ENCODE measurements at places on chromosomes 1 and 21.

- peak; percentile 21 for DNase-seq
These were observed 780 bp downstream of the YTHDF2 start for GRCh38 chr1:28737307-28738132.

GRCh38 chr1:10553118-10553517 lies 78.4 kb downstream of the PEX14 start:
- no peak for DNase-seq

DNA sequence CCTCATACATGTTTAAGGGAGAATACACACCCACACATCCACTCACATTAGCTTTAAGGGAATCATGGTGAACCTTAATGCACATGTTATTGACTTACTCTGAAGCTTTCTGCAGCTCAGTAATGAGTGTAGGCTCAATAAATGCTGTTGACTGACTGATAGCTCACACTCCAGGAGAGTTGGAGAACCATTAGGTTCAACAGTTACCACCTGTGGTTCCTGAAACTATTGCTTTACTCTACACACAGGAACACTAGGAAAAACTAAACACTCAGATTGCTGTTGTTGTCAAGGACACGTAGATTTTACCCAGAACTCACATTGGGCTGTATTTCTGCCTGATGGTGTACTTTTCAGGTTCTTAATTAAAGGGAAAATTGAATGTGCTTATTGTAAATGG lies 37.3 kb downstream of the ZC3H11B start:
- no peak for DNase-seq

GRCh38 chr1:84225646-84226045 lies 75.9 kb upstream of the SAMD13 start:
- no peak for DNase-seq

- DNase-seq: no peak
These were observed 85.5 kb downstream of the RAB3GAP2 start for GRCh38 chr1:220186752-220187151.

- DNase-seq: no peak
These were observed 32.3 kb upstream of the SPAG17 start for GRCh38 chr1:118217141-118217838.

DNA sequence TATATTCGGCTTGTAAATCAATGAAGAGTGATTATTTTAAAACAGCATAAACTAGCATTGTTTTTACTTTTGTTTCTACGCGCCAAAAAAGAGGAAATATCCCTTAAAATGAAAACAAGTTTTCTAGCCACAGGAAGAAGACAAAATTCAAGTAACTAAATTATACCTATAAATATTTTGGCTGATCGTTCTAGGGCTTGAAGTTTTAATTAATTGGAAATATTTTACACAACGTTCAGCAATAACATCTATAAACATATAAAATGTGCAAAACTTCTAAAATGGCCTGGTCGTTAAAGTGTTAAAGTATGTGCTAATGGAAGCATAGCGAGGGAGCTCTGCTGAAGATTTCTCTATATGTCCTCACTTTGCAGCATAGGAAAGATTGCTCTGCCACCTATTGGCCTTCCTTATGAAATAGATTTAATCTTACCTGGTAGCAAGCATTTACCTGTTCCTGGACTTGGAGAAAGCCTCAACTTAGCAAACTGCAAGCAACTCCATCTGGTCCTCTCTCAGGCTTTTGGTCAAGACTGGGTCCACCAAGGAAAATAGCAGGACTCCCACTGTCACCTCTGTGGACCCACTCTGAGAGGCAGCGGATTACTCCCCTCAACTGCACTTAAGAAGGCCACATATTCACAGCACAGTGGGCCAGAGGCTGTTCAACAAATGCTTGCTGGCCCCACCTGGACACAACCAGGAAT lies 351.3 kb upstream of the RUNX1 start:
- peak; percentile 0 for DNase-seq

- DNase-seq: no peak
These were observed 14.4 kb downstream of the TMPRSS3 start for GRCh38 chr21:42381347-42381984.

DNA sequence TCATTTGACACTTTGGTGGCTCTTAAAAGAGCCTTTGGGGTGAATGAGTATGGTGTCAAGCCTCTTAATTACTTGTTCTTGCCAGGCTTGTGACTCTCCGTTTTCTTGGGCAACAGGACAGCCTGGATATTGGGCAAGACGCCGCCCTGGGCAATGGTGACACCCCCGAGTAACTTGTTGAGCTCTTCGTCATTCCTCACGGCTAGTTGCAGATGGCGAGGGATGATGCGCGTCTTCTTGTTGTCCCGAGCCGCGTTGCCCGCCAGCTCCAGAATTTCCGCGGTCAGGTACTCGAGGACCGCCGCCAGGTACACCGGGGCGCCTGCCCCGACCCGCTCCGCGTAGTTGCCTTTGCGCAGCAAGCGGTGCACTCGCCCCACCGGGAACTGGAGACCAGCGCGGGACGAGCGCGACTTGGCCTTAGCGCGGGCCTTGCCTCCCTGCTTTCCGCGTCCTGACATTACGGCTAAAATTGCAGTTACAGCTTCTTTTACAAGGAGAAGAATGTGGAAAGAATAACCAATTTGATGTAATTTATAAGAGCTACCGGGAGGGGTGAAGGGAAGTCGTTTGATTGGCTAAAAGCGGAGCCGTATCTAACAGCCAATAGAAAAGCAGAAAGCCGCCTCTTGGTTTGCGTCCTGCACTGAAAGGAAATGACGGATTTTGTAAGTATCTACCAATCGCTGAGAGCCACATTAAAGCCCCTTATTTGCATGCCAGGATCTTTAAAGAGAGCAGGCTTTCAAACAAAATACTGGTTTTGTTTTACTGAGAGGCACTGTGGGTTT lies 11.7 kb upstream of the BOLA1 start:
- peak; percentile 27 for DNase-seq

DNA sequence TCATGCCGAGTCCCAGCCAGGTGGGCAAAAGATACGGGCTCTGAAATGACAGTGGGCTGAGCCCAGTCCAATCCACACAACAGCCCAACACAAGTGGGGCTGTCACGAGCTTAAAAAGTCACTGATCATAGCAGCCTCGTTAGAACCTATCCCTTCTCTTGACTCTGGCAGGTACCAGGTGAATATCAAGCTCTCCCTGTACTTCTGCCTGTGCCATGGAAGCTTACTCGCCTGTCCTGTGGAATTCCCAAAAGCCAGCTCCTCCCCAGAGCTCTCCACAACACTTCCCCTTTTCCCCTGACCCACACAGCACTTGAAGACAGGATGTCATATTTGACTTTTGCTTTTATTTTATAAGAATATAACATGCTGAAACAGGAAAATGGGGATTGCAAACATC lies 5.9 kb downstream of the RGS16 start:
- no peak for DNase-seq

DNA sequence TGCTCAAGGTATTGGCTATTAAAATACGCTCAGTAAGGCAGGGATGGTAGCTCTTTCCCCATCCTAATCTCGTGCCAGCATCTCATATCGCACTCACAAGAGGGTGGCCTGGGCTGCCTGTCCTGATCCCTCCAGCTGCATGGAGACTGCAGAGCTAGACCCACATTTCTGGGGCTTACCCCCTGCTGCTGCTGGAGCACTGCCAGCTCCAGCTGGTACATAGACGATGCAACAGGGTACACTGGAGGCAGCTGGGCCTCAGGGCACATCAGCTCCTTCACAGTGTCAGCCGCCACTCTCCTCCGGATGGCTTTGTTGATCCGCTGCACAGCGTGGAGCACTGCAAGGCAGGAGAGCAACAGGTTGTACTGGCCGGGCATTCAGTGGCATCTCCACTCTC lies 16.0 kb downstream of the IQGAP3 start:
- no peak for DNase-seq

DNA sequence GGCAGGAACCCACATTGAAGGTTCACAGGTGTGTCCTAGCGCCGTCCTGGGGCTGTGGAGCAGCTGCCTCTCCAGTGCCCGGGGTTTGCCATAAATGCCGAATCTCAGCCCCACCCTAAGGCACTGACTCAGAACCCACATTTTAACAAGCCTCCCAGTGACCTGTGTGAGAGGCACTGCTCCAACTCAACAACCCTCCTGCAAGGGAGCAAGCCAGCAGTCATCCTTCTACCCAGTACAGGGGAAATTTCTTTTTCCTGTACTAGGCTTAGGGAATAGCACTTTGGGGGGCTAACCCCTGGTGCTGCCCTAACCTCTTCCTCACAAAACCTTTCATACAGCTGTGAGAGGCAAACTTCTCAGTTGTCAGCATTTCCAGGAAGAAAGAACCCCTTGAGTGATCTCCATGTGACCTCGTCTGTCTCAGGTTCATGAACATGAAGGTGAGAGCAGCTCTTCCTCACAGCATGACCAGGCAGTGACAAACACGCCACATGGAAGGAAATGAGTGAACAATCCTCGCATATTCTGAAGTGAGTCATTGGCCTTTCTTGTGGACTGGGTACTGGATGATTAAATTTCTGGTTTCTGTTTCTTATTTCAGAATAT lies 11.4 kb upstream of the BCAR3 start:
- DNase-seq: no peak

- no peak for DNase-seq
These were observed 76.5 kb downstream of the ZNF281 start for GRCh38 chr1:200333329-200333728.

- DNase-seq: no peak
These were observed 3.4 kb upstream of the HRNR start for GRCh38 chr1:152227310-152227928.

DNA sequence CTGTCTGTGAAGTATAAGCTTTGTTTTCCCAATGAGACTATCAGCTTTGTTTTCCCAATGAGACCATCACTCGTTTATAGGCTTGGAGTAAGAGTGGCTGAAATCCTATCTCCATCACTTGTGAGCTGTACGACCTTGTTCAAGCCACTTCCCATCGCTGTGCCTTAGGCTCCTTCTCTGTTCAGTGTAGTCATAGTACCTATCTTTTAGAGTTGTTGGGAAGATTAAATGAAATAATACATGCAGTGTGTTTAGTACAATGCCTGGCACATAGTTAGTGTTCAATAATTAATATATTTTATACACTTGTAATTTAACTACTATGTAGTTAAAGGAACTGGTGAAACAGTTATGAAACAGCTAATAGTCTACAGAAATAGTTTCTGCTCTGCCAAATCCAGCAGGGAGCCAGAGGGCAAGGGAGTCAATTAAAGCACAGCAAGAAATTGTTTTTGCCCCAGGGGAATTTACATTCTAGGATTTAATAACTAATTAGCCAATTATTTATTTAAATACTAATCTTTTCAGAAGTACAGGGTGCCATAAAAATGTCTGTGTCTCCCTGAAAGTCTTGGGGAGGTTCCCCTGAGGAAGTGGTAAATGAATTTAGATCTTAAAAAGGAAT lies 139.3 kb upstream of the HMCN1 start:
- DNase-seq: no peak

- no peak for DNase-seq
These were observed at the start of gene ARHGEF11 for GRCh38 chr1:157045250-157046218. TSS of gene ARHGEF11 (minus strand) at chr1:157045742. CDS start at chr1:157044330, 1,412 bp downstream.

GRCh38 chr1:43832255-43832654 lies 101.3 kb upstream of the ARTN start:
- no peak for DNase-seq

- DNase-seq: no peak
These were observed 188.9 kb upstream of the EDN2 start for GRCh38 chr1:41673378-41673777.

DNA sequence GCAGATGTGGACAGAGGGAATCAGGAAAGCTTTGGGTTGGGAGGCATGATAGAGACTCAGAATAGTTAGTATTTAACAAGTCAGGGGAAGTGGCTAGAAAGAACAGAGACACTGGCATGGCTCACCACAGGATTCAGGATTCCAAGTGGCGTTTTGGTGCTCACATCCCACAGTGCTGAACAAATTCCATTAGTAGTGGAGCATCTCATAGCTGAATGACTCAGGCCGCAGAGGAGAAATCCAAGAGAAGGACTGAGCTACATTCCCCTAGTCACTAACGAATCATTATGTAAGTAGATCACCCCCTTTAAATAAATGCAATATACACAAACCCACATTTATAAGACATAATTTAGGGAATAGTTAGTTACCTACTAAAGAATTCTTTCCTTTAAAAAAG lies 5.0 kb upstream of the KCNJ9 start:
- no peak for DNase-seq

GRCh38 chr1:56830052-56830451 lies 10.8 kb upstream of the FYB2 start:
- no peak for DNase-seq

GRCh38 chr1:91846007-91846638 lies 39.8 kb downstream of the TGFBR3 start:
- DNase-seq: no peak

GRCh38 chr1:195054217-195054687 lies 1554.0 kb downstream of the KCNT2 start:
- DNase-seq: no peak

- DNase-seq: no peak
These were observed 273.8 kb upstream of the SNX7 start for GRCh38 chr1:98387701-98388100.

GRCh38 chr1:19757641-19758040 lies 42.1 kb downstream of the TMCO4 start:
- no peak for DNase-seq

DNA sequence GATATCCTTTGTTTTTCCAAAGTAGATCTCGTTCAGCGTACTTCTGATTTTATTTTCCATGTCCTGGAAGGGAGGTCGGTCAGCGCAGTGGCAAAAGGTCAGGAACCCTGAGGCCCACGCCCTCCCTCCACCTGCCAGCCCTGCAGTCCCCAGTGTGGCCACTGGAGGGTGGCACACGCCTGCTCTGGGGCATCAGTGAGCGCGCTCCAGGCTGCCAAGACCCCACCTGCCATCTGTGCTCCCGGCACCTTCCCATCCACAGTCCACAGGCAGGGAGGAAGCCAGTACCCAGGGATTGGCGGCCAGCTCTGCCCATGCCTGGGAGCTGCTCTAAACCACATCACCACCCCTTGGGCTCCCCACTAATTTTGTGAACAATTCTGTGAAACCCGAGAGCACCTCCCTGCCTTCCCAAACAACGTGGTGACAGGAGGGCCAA lies 32.3 kb downstream of the SLC66A1 start:
- DNase-seq: no peak

DNA sequence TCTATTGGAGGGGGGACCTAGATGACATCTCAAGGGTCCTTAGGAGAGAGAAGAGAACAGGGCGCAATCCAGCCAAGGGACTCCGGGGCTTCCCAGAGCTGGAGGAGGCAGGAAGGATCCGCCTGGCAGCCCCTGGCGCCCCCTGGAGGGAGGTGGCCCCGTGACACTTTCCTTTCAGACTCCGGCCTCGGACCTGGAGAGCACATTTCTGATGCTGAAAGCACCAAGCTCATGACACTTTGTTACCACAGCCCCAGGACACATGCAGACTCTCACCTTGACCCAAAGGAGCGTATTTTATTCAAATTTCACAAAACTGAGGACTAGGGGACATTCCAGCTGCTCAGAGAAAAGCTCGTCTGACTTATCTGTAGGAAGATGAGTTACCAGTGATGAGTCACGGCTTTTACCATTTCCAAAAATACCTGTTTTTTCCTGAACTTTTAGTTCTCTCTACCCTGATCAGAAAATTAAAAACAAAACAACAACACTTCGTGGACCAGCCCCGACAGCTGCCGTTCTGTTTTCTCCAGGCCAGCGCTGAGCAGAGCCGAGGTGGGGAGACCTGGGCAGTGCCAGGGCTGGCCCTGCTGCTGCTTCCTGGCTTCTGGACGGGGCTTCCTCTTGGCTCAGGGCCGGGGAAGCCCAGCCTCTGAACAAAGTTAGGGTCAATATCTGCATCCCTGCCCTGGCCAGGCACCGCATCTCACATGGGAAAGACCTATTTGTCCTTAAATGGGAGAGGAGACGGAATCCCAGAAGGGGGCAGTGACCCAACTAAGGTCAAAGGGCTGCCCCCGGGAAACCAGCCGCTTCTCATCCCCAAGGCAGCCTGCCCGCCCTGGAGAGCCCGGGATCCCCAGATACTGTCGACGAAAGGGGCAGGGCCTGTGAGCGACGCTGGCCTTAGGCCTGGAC lies 21.6 kb upstream of the POFUT2 start:
- DNase-seq: no peak

Measured in stimulated activated CD4-positive, alpha-beta T cell treated with anti-CD3 and anti-CD28 coated beads, Interleukin-1b, Interleukin-23, amount 100 ng/mL, for 1 hour (primary cell).